ENCODE measurements at places on chromosomes 3 and 15. TPM values are rescaled to one million over a fixed set of nuclear protein-coding genes. Genes with fewer than 3 reads are reported as not detected.

- no peak overlapping the region for H3K4me3 ChIP-seq
- no peaks in the 10 kb centered on the region for H3K36me3 ChIP-seq
Measured at GRCh38 chr3:64398476-64398875, 173.2 kb upstream of the PRICKLE2 start.

DNA sequence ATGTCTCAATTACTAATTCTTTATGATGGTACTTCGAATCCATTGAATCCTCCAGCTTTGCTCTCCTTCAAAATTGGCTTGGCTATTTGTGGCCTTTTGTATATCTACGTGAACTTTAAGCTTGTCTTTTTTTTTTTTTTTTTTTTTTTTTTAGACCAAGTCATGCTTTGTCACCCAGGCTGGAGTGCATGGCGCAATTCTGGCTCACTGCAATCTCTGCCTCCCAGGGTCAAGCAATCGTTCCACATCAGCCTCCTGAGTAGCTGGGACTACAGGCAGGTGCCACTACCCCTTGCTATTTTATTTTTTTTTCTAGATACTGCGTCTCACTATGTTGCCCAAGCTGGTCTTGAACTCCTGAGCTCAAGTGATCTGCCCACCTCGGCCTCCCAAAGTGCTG is 7.7 kb upstream of the DIPK2A start:
- DNase-seq = no peak
- no peak overlapping the region for H3K4me3 ChIP-seq
- no peaks in the 10 kb centered on the region for H3K36me3 ChIP-seq
- H3K4me1 ChIP-seq = no peaks in the 10 kb centered on the region
- no peaks in the 10 kb centered on the region for H3K27me3 ChIP-seq

GRCh38 chr3:184648636-184649035 is 63.2 kb downstream of the MAGEF1 start:
- H3K27me3 ChIP-seq = no peaks in the 10 kb centered on the region
- H3K4me3 ChIP-seq = no peak overlapping the region
- no peak overlapping the region for H3K27ac ChIP-seq
- no peak for DNase-seq
- H3K4me1 ChIP-seq = peaks cover 2% of the 10 kb centered on the region

DNA sequence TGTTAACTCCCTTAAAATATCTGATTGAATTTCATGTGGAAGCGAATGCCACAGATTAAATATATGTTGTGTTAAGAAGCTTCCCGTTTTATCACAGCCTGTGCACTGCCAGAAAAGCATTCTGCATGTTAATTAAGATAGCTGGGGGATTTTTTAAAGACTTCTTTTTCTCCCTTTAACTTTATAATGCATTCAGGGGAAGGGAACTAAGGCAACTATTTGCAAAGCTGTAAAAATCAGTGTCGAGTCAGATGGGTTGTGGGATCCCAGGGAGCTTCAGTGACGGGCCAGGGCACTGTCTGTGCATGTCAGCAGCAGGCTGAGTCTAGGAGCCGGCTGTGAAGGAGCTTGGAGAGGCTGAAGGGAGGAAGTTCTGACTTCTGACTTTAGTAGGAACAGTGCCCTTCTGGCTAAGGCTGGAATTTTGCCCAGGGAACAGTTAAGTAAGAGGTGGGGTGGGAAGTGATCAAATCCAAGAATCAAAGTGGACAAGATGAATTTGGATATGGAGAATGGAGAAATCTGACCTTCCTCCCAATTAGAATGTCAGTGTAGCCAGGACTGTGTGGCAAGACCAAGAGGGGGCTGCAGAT is 77.7 kb downstream of the ABHD5 start:
- H3K27ac ChIP-seq = no peak overlapping the region
- no peaks in the 10 kb centered on the region for H3K27me3 ChIP-seq
- H3K36me3 ChIP-seq = no peaks in the 10 kb centered on the region
- H3K4me3 ChIP-seq = no peak overlapping the region
- no peak for DNase-seq

- peaks cover 7% of the 10 kb centered on the region for H3K4me1 ChIP-seq
- DNase-seq = no peak
- no peak overlapping the region for H3K4me3 ChIP-seq
- no peaks in the 10 kb centered on the region for H3K27me3 ChIP-seq
Measured at GRCh38 chr15:85407421-85408269, 27.2 kb downstream of the AKAP13 start.

- no peaks in the 10 kb centered on the region for H3K27me3 ChIP-seq
- peaks cover 17% of the 10 kb centered on the region for H3K4me1 ChIP-seq
- H3K4me3 ChIP-seq = no peak overlapping the region
- DNase-seq = no peak
- no peak overlapping the region for H3K27ac ChIP-seq
Measured at GRCh38 chr3:127593178-127593577, 2.6 kb upstream of the TPRA1 start.

DNA sequence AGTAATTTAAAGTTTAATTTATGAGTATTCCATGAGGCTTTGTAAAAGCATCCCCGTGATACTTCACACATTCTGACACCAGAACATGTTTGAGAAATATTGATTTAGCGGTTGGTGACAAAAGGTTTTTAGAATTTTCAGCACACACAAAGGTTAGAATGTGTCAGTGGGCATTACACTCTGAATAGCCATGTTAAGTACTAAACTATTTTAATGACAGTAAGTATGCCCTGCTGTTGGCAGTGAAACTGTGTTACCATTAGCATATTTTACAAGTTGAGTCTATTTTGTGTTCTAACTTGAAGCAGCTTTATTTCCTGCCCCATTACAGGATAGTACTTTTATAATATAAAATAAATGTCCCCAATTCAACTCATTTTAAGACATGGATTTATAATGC is 66.5 kb downstream of the ADAMTSL3 start:
- H3K4me1 ChIP-seq = no peaks in the 10 kb centered on the region
- no peaks in the 10 kb centered on the region for H3K36me3 ChIP-seq
- H3K4me3 ChIP-seq = no peak overlapping the region
- H3K27ac ChIP-seq = no peak overlapping the region
- no peak for DNase-seq
- H3K27me3 ChIP-seq = no peaks in the 10 kb centered on the region

DNA sequence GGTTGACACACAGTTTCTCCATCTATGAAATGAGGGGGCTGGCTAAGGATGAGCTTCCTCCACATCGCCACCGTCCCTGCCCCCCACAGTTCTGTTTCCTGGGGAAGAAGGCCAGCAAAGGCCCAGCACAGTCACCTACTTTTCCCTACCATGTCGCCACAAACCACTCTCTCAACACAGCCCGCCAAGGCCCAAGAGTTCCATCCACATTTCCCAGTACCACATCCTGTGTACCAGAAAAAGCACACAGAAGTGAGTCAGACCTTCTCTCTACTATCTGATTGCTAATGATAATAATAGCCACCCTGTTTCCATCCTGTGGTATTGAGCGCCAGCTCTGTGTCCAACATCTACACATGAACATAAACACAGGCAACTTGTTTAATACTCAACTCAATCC is 30.3 kb upstream of the C15orf39 start:
- H3K4me3 ChIP-seq = no peak overlapping the region
- no peaks in the 10 kb centered on the region for H3K4me1 ChIP-seq
- H3K27ac ChIP-seq = no peak overlapping the region
- no peaks in the 10 kb centered on the region for H3K36me3 ChIP-seq
- no peaks in the 10 kb centered on the region for H3K27me3 ChIP-seq
- no peak for DNase-seq

AHSG gene
- total RNA-seq = 1.1 TPM

DNA sequence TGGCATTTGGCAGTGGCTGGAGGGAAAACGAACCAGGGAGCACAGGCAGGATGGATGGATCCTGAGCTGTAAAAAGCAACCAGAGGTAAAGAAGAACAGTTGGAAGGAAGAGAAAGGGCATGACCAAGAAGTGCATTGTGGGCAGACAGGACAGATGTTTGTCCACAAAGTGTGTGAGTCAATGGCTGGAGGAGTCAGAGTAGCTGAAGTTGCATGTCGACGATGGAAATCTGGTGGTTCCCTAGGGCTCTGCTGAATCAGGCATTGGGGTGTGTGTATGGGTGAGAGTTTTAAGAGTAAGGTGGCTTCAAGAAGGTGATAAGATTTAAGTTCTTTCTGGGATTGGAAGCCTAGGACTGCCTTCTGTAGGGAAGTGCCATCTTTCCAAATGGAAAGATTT is 214.0 kb upstream of the BHLHE40 start:
- no peaks in the 10 kb centered on the region for H3K36me3 ChIP-seq
- H3K4me1 ChIP-seq = no peaks in the 10 kb centered on the region
- no peaks in the 10 kb centered on the region for H3K27me3 ChIP-seq
- no peak for DNase-seq

DNA sequence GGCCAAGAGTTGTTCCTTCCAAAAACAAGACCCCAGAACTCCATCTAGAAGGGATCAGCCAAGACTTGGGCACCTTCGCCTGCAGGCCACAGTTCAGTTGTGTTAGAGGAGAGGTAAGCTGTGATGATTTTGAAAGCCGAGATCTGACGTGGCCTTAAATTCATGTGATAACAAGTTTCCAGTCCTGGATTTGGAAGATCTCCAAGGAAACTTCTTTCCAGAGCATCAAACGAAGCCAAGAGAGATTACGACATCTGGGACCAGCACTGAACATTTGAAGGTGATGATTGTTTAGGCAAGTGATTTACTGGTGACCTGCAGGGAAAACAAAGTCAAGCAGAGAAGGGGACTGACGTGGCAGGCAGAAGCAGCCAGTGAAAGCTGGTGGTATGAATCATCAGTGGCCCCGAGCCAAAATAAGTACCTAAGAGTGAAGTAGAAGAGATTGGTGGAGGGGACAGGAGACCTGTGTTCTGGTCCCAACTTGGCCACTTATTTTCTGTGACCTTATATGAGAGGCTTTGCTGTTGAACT is 339.0 kb upstream of the PROK2 start:
- no peaks in the 10 kb centered on the region for H3K27me3 ChIP-seq
- no peak overlapping the region for H3K4me3 ChIP-seq
- no peaks in the 10 kb centered on the region for H3K4me1 ChIP-seq
- H3K27ac ChIP-seq = no peak overlapping the region
- no peaks in the 10 kb centered on the region for H3K36me3 ChIP-seq

KBTBD8 gene
- 26.0 TPM for total RNA-seq

CASR gene
- 0.58 TPM for total RNA-seq

ASB14 gene
- total RNA-seq = not detected

DNA sequence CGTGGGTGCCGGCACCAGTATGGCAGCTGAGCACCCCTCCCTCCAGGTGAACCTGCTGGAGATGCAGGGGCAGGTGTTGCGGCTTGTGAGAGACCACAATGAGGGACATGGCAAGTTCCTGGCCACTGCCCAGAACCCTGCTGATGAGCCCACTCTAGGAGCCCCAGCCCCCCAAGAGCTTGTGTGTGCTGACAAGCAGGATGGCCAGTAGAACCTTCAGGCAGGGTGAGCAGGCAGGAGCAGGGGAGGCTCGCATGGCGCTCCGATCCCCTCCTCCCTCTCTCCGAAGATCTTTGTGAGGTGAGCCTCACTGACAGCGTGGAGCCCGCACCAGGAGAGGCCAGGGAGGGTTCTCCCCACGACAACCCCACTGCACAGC is 29.8 kb downstream of the NGRN start:
- no peaks in the 10 kb centered on the region for H3K27me3 ChIP-seq
- no peak for DNase-seq
- H3K4me3 ChIP-seq = no peak overlapping the region
- H3K27ac ChIP-seq = no peak overlapping the region

DNA sequence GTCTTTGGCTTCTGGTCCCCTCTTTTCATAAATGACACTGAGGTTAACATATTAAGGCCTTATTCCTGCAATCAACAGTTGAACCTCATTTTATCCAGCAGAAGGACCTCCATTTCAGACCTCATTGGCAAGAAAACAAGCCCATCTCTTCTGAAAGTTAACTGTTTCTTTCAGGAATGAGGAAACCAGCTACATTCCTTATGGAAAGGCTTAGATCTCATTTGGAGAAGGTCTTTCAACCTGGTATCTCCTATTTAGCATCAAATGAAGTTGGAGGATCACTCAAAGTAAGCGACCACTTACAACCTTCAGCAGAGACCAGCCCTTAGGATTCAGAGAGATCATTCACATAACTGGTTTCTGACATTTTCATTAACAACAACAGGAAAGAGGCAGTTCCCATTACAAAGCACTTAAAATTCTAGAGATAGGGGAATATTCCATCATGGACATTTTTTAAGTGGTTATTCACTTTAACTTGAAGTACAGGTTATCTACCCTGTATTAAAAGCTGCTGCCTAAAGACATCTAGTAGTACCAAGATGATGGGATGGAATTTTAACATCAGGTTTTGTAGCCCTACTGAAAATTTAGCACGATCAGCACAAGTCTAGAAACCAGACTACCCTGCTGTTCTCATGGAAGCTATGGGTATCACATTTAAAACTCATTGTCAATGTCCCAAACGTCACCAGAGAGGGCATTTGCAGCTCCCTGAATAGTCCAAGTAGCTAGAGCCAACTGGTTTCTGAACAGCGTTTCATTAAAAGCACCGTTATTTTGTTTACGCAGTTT is 30.4 kb downstream of the TFRC start:
- no peaks in the 10 kb centered on the region for H3K27me3 ChIP-seq
- no peak for DNase-seq
- no peaks in the 10 kb centered on the region for H3K4me1 ChIP-seq

GOLGA8O gene
- not detected for total RNA-seq

DNA sequence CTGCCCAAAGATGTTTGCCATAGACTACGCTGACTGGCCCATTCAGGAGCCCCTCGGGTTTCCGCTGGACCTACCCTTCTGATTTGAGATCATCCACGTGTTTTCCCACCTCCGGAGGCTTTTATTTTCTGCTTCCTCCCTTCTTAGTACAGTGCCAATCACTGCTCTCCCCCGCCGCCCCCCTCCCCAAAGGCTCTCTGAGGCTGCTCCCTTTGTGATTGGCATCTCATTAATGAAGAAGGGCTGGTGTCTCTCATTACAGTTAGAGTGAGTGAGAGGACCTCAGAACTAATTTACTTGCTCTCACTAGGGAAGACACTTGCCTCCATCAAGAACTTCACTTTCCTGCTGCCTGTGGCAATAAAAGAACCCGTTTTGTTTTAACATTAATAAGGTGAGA is 284.7 kb upstream of the ICE2 start:
- no peak for DNase-seq
- no peak overlapping the region for H3K27ac ChIP-seq
- no peaks in the 10 kb centered on the region for H3K4me1 ChIP-seq
- H3K4me3 ChIP-seq = no peak overlapping the region
- no peaks in the 10 kb centered on the region for H3K36me3 ChIP-seq
- peaks cover 2% of the 10 kb centered on the region for H3K27me3 ChIP-seq

DNA sequence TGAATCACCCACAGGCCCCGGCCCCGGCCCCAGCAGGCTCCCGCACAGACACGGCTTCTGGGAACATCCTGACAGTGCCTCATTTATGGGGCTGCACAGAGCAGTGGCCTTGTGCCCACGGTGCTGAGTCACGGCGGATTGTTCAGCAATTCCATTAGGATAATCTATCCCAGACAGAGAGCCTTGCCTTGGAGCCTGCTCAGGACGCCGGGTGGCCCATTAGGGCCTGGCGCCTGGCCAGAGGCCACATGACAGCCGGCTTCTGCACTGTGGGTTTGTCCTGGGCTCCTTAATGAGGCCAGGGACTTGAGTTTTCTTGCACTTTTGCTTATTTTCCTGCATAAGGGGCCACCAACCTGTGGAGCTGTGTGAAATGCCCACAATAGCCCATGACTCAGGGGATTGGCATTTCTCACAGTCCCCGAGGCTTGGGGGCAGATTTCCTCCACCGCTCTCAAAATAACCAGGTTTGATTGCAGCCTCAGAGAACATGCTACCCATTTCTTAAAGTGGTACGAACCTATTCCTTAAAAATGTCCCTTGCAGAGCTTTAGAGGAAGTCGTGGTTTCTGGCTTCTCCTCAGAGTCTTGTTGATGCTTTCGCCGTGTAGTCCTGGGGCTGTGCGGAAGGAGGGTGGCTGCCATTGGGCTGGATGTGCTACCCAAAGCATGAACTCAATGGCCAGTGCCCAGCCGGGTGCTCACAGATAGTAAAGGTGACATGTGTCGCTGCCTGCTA is 19.0 kb downstream of the SYNM start:
- no peak for DNase-seq
- H3K4me1 ChIP-seq = peaks cover 21% of the 10 kb centered on the region
- H3K36me3 ChIP-seq = no peaks in the 10 kb centered on the region
- no peak overlapping the region for H3K27ac ChIP-seq
- H3K27me3 ChIP-seq = no peaks in the 10 kb centered on the region

STRIT1 gene
- 0.38 TPM for total RNA-seq

RPL4 gene
- 3,950 TPM for total RNA-seq
